ENCODE measurements at places on chromosomes 1 and 21.

- DNase-seq: no peak
Observed at GRCh38 chr1:31755197-31755611, 8.9 kb downstream of the ADGRB2 start.

GRCh38 chr1:65281846-65282245 is 27.5 kb upstream of the DNAJC6 start:
- no peak for DNase-seq

DNA sequence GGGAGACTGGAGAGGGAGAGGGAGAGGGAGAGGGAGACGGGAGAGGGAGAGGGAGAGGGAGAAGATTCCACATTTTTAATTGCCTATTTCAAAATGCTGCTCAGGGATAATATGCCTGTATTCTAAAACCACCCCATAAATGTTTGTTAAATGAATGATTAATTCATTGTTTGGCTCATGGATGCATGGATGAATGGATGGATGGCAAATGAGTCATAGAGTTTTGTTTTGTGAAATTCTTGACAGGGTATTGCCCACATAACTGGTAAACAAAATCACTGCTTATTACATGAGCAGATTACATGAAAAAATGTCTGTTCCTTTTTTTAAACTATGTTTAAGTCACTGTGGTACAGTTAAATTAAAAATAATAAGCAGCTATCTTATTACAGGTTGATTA is 220.4 kb downstream of the ZP4 start:
- DNase-seq: no peak

GRCh38 chr1:184854496-184855140 is 100.0 kb upstream of the EDEM3 start:
- no peak for DNase-seq

GRCh38 chr1:153677718-153678518 is 570 bp upstream of the NPR1 start:
- peak; percentile 64 for DNase-seq

DNA sequence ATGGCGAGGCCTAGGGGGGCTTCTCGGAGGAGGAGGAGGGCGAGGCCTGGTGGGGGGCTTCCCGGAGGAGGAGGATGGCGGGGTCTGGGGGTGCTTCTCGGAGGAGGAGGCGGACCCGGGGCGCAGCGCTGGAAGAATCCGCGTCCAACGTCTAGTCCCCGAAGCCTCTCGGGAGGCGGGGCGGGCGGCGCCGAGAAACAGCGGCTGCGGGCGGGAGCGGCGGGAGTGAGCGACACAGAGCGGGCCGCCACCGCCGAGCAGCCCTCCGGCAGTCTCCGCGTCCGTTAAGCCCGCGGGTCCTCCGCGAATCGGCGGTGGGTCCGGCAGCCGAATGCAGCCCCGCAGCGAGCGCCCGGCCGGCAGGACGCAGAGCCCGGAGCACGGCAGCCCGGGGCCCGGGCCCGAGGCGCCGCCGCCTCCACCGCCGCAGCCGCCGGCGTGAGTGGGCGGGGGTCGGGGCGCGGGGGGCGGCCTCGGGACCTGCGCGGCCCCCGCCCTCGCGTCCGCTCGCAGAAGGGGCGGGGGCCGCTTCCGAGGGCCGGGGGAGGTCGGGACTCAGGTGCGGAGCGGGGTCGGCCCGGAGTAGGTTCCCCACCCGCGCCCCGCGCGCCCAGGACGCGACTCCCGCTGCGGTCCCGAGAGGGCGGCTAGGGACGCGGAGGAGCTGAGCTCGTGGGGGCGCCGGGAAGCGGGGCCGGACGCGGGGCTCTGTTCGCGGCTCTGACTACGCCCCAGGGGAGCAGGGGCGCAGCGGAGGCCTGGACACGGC is at the start of gene KLHL17:
KLHL17 (plus strand) TSS at position 222 of the 769 bp plus-strand sequence; CDS start at position 332, 110 bp downstream.
- DNase-seq: peak; percentile 69

DNA sequence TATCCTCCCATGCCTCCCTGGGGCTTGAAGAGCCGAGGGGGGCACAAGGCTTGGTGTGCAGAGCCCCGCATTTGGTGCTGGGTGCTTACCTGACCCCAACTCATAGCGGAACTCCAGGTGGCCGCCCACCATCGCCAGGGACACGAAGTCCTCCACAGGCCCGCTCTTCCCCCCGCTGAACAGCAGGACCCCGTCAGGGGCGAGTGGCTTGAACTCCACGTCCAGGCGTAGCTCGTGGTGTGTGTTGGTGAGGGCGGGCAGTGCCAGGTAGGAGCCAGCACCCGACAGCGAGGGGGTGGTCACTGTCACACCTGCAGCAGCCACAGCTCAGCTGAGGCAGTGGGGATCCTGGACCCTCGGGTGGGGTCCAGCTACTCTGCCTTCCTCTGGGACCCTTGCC is 17.2 kb downstream of the LDLRAD2 start:
- no peak for DNase-seq

- no peak for DNase-seq
Observed at GRCh38 chr1:184958554-184959353, 15.6 kb downstream of the NIBAN1 start.

DNA sequence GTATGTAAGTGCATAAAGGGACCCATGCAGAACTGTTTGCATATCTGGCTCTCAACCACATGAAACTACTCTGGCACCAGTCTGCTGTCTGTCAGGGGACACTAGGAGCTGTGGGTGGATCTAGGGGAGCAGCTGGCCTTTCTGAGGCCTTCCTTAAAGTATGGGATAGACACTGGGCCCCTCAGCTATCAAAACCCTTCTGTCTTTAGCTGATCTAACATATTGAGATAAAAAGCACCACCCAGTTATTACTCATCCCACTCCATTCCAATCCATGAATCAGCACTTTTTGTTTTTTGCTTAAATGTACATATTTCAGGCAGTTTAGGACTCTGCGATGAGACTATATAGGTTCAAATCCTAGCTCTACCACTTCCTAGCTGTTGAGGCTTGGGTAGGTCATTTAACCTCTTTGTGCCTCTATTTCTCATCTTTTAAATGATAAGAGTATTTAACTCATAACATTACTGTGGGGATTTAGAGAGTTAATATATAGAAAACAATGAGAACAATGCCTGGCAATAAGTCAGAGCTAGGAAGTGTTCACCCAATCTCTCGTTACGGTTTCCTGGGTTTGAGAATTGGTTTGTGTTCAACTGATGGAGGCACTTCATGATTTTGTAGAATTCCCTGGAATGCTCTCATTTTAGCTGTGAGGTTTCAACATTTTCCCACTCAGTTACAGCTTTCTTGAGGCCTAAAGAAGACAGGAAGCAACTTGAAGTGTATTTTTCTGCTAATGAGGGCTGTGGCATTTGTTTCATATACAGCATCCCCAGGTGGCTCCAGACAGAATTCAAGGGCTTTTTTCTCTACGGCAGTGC is 68.9 kb downstream of the LRIG2 start:
- DNase-seq: no peak

- no peak for DNase-seq
Observed at GRCh38 chr21:42579456-42580075, 65.9 kb downstream of the SLC37A1 start.

DNA sequence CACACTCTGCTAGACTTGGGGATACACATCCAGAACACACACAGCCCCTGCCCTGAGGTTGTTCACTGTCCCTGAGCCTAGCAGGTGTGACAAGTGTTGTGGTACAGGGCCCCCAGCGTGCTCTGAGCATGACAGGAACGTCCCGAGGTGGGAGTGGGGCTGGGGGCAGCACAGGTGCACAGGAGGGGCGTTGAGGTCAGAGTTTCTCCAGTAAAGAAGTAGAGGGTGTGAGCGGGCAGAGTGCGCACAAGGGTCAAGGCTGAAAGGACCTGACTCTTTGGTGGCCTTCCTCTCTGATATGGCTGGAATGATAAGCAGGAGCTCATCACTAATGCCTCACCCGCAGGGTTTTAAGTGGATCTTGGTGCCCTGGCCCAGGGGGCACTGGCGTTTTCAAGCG is 1.3 kb upstream of the FALEC start:
- no peak for DNase-seq

DNA sequence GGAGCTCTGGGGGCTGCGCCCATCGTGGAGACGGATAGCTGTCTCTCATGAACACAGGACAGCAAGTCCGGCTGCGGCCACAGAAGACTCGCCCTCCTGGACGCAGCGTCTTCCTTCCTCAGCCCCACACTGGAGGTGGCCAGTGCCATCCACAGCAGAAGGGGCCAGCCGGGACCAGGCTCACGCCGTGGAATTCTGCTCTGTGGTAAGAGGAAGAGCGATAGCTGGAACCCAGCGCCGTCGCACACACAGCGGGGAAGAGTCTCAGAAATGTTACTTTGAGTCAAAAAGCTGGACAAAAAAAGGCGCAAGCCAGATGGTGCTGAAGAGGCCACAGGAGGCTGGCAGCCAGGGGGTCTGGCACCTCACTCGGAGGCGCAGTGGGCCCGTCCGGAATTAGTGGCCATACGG is 113.9 kb upstream of the COL6A1 start:
- no peak for DNase-seq

DNA sequence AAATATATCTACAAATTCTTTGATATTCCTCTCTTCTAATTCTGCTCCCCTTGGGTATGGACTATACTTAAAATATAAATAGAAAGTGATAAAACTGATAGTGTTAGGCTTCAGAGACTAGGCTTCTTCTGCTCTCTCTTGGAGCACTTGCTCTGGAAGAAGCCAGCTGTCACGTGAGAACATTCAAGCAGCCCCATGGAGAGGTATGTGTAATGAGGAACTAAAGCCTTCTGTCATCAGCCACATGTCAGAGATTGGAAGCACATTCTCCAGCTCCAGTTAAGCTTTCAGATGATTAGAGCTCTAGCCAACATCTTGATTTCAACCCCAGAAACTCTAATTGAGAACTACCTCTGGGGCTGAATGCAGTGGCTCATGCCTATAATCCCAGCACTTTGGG is 34.3 kb downstream of the XKR8 start:
- no peak for DNase-seq

DNA sequence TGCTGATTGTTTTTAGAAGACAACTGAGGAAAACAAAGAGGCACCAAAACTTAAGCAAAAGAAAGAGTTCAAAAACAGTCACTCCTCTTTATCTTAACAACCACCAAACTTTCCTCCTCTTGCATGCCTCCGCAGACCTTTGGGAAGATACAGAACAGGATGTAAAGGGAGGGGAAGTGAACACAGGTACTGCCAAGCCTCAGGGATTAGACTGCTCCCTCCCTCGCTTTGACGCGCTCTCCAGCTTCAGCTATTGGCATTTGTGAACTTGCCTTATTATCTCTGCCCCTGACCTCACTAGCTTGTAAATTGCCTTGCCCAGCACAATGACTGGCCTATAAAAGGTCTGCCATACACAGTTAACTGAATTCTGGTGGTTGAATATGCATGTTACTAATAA is 4.8 kb upstream of the SRP9 start:
- DNase-seq: no peak

GRCh38 chr1:58789996-58790660 is 6.3 kb upstream of the JUN start:
- no peak for DNase-seq

DNA sequence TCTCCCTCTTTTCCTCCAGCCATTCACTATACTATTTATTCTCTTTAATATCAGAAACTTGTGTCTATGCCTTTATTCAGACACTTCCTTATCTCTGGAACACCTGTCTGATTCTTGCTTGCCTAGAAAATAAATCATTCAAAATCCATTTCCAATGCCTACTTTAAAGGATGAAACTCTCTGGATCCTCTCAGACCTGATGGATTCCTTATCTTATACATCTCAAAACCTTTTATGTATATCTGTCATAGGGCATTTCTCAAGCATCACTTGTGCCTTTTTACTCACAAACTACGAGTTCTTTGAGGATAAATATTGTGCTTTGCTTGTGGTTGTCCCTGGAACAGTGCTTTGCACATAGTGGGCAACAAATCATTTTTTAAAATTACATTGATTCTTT is 3.8 kb upstream of the ATP6V1G3 start:
- DNase-seq: no peak

DNA sequence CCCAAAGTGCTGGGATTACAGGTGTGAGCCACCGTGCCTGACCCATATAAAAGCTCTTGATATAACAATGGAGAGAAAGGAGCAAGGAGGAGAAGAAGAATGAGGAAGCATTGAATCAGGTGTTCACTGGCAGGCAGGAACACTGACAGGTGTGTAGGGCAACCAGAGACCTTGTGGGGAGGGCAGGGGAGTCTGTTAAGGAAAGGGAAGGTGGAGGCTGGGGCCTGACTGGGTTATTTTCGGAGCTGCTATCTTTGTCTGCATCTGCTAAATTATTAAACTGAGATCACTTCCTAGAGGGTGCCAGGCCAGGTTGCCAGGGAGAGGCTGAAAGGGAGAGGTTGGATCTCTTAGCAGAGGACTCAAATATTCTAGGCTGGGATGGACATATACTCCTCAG is 6.8 kb upstream of the TRNP1 start:
- no peak for DNase-seq

- DNase-seq: no peak
Observed at GRCh38 chr1:212125654-212126053, 90.1 kb downstream of the DTL start.

DNA sequence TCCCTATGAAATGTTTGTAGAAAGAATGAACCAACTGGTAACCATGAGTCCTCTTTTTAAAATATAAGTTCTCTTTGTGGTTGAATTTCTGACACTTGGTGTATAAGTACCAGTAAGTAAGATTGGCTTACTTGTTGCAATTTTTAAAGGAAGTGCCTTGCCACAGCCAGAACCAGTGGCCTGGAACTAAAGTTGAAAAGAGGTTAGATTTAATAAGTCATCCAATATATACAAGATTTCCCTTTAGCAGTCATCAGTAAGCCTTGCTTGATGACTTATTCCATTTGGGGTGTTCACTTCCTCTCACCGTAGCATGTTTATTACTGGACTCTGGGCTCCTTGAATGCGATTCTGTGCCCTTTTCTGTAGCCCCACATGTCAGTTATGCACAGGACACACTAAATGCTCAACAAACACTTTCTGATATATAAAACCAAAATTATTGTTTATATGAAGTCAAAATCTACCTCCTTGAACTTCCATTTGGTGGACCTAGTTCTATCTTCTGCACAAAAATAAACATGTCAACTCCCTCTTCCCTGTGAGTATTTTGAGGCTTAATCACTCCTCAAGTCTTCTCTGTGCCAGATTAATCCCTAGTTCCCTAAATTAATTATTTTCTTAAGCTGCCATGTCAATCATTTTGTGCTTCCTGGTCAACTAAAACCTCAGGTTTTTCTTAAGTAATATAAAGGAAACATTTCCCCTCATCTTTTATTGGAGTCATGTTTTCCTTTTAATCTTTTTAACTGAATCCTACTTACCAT is 218.1 kb downstream of the ST6GALNAC3 start:
- DNase-seq: no peak

DNA sequence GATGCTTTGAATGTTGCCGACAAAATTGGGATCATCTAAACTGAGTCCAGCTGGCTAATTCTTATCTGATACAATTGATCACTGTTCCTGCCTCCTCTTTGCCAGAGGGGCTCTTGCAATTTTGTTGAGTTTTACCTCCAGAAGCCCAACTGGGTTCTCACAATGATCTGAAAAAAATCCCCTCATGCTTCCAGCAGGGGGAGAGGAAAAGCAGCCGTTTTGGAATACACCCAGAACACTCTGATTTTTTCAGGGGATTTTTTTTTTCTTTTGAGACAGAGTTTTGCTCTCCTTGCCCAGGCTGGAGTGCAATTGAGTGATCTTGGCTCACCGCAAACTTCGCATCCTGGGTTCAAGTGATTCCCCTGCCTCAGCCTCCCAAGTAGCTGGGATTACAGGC is 13.9 kb upstream of the RERE start:
- no peak for DNase-seq

All from CD4-positive, alpha-beta T cell treated with Interferon alpha-2 for 1 hour (primary cell).